ENCODE measurements at places on chromosomes 7 and 10. TPM values are rescaled to one million over a fixed set of nuclear protein-coding genes. Genes with fewer than 3 reads are reported as not detected.

Gene COL17A1
- total RNA-seq = 0.88 TPM

Gene FEZF1
- not detected for total RNA-seq

Gene CRYGN
- total RNA-seq = not detected

Gene AP5Z1
- total RNA-seq = 27.9 TPM

Gene UTF1
- not detected for total RNA-seq

Gene HECW1
- total RNA-seq = not detected

Gene CYP2C19
- total RNA-seq = not detected

Gene PRXL2A
- 199 TPM for total RNA-seq

Gene TPK1
- 28.9 TPM for total RNA-seq

Gene SAMD9L
- 26.6 TPM for total RNA-seq

Gene MSMB
- not detected for total RNA-seq

Gene ZNF117
- 5.8 TPM for total RNA-seq

Gene LIPK
- total RNA-seq = not detected

Gene STAMBPL1
- total RNA-seq = 1.3 TPM

Gene NRCAM
- total RNA-seq = 7.0 TPM

Gene CCDC126
- 11.3 TPM for total RNA-seq

Gene PBLD
- 1.8 TPM for total RNA-seq

Gene TMEM229A
- not detected for total RNA-seq

Gene IL15RA
- total RNA-seq = 6.8 TPM

Gene GIMAP8
- total RNA-seq = 102 TPM

Gene AFAP1L2
- 6.9 TPM for total RNA-seq

Gene CALHM1
- not detected for total RNA-seq

Gene IFIT1B
- total RNA-seq = not detected

Gene DPCD
- total RNA-seq = 28.7 TPM

Gene NAT16
- total RNA-seq = not detected

Gene SPDYE2B
- total RNA-seq = not detected

Gene LRRC18
- total RNA-seq = not detected

Gene PTPRN2
- 1.9 TPM for total RNA-seq

Gene ZKSCAN1
- total RNA-seq = 18.3 TPM

Gene SMO
- 8.4 TPM for total RNA-seq

Gene ZNF804B
- total RNA-seq = not detected

Gene ARHGAP22
- 23.8 TPM for total RNA-seq

Gene SLC39A12
- not detected for total RNA-seq

Gene CYP26C1
- total RNA-seq = 2.1 TPM

Gene ALOX5
- not detected for total RNA-seq

Gene STEAP1B
- total RNA-seq = 25.3 TPM

Gene COL13A1
- total RNA-seq = 3.1 TPM

Gene GPER1
- total RNA-seq = 1.1 TPM

Gene KLLN
- 0.16 TPM for total RNA-seq

Gene HGF
- total RNA-seq = 0.82 TPM

Gene RHBDD2
- total RNA-seq = 14.2 TPM

Gene NOS3
- 20.9 TPM for total RNA-seq

Gene OR2A5
- total RNA-seq = not detected

Gene HDAC9
- total RNA-seq = 26.3 TPM

Gene TEX36
- total RNA-seq = not detected

Gene NEUROG3
- not detected for total RNA-seq

Gene MMP21
- not detected for total RNA-seq

Gene MYPN
- 0.16 TPM for total RNA-seq

Gene OR6V1
- not detected for total RNA-seq

Gene SLC13A1
- total RNA-seq = not detected

Gene ANKRD30A
- not detected for total RNA-seq

Gene COBL
- total RNA-seq = 0.32 TPM

Gene WNT2
- not detected for total RNA-seq

Gene EFCAB10
- total RNA-seq = 0.25 TPM

Gene ZNF862
- total RNA-seq = 16.5 TPM

Gene ABLIM1
- 60.7 TPM for total RNA-seq

Gene RGS10
- 5.9 TPM for total RNA-seq

Gene SVOPL
- not detected for total RNA-seq

Gene GIMAP2
- total RNA-seq = 43.5 TPM

Data from bladder microvascular endothelial cell (primary cell).